ENCODE measurements at places on chromosomes 1 and 21.

DNA sequence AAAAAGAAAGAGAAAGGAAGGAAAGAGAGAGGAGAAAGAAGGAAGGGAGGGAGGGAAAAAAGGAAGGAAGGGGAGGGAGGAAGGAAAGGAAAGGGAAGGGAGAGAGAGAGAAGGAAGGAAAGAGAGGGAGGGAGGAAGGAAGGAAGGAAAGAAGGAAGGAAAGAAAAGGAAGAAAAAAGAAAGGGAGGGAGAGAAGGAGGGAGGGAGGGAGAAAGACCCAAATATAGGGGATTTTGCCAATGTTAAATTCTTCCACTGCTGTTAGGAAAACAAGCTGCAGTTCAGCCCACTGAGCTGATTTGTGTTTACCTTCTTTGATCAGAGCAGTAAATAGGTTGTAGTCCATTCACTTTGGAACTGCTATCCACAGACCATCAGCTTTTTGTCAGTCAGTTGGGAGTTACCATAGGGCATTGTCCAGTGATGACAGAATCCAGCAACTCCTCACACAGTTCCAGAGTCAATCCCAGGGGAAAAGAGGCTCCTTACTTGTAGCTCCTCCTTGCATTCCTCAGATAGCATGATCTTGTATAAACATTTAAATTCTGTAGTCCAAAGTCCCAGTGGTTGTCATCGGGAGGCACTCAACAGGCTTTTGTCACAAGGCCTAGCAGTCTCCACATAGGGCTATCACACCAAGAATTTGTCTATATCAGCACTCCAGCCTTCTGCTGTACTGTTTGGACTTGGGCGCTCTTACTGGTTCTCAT is 13.5 kb upstream of the PPP1R8 start:
- peak; percentile 11 for DNase-seq

DNA sequence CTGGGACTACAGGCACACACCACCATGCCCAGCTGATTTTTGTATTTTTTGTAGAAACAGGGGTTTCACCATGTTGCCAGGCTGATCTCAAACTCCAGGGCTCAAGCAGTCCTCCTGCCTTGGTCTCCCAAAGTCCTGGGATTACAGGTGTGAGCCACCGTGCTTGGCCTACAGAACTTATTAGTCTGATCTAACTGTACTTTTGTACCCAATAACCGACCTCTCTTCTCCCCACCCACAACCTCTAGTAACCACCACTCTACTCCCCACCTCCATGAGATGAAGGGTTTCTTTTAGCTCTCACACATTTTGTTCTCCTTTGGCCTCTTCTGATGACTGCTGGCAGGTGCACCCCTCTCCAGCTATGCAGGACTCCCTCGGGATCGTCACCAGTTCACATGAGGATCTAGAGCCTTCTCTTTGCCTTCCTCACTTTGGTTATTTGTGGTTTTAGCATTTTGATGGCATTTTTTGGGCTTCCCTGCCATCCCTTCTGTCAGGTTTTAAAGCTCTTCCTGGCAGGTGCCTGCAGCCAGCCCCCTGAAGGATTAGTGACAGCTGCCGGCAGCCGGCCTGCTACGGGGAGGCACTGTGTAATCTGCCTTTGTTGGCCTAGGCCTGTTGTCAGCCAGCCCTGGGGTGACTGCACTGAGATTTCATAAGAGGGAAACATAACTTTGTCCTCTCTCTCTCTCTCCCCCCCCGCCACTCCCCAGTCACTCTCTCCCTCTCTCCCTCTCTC is 99.8 kb upstream of the ATP1A1 start:
- no peak for DNase-seq

GRCh38 chr1:113675302-113675701 is 84.0 kb downstream of the PHTF1 start:
- no peak for DNase-seq

DNA sequence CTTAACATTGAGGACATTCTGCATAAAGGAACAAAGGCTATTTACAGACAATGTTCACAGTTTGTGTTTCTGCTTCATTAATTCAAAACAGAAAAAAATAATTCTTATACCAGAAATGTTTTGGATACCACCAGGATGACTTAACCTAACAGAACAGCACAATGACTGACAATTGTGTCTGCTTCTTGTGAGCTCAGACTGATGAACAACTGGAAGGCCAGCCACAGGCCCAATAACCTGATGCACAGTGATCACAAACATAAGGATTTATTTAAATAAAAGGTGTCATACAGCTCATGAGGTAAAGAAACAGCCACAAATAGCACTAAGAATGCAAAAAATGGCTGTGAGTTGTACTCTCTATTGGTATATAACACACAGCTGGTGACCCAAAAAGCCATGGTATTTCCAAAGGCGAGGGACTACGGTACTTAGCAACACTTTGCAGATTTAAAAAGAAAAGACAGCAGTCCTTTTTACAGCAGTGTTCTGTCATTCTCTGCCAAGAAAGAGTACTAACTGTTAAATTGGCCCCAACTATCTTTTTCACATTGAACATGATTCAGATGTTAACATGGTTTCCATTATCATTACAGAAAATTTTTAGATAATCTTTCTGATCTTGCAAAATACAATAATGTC is 32.1 kb upstream of the DDAH1 start:
- DNase-seq, result no peak

- no peak for DNase-seq
These were observed 61.8 kb downstream of the EXTL2 start for GRCh38 chr1:100832694-100833428.

DNA sequence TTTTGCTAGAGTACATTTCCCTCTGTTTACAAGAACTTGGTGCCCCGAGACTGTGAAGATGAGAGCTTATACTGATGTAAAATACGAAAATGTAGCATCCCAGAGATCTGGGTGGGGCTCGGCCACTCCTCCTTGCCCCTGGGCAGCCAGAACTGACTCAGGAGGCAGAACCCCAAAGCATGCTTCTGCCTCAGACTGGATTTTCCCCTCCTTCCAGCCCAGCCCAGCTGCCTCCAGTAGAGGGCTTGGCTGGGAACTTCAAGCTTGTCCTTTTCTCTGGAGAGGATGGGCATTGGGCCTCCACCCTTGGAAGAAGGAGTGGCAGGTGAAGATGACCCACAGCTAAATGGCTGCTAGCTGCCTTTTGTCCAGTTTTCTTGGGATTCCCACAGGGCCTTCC is 24.3 kb upstream of the BTG2 start:
- no peak for DNase-seq

GRCh38 chr1:153597206-153597605 is 15.7 kb downstream of the S100A16 start:
- no peak for DNase-seq

GRCh38 chr1:156144742-156145141 is 8.6 kb upstream of the SEMA4A start:
- DNase-seq, result no peak

GRCh38 chr1:12541274-12542137 is 76.5 kb downstream of the DHRS3 start:
- no peak for DNase-seq
